ENCODE measurements at places on chromosomes 3 and 15.

- no peak for DNase-seq
These were observed 67.4 kb upstream of the UNC13C start for GRCh38 chr15:53910852-53911251.

DNA sequence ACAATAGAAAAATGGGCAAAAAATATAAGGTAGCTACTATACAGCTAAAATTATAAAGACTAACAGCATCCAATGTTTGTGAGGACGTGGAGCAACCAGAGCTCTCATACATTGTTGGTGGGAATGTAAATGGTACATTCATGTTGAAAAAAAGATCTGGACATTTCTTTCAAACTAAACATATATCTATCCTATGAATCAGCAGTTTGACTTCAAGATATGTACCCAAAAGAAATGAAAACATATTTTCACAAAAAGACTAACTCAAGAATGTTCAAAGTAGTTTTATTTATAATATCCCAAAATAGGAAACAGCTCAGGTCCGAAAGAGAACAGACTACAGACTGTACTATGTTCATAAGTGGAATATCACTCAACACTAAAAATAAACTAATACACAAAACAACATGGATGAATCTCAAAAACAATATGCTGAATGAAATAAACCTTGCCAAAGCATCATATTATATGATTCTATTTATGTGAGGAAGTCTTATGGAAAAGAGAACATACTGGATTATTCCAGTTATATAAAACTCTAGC lies 8.8 kb upstream of the TTBK2 start:
- DNase-seq: no peak

DNA sequence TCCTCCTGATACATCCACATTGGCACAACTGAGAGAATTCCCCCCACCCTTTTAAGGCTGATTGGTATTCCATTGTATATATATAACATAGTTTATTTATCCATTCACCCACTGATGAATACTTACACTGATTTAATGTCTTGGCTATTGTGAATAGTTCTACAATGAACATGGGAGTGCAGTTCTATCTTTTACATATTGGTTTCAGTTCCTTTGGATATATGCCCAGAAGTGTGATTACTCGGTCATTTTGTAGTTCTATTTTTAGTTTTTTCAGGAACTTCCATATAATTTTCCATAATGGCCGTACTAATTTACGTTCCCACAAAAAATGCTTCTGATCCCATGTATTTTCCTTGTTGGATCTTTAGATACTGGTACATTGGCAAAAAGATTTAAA lies 135.3 kb downstream of the FMN1 start:
- no peak for DNase-seq

DNA sequence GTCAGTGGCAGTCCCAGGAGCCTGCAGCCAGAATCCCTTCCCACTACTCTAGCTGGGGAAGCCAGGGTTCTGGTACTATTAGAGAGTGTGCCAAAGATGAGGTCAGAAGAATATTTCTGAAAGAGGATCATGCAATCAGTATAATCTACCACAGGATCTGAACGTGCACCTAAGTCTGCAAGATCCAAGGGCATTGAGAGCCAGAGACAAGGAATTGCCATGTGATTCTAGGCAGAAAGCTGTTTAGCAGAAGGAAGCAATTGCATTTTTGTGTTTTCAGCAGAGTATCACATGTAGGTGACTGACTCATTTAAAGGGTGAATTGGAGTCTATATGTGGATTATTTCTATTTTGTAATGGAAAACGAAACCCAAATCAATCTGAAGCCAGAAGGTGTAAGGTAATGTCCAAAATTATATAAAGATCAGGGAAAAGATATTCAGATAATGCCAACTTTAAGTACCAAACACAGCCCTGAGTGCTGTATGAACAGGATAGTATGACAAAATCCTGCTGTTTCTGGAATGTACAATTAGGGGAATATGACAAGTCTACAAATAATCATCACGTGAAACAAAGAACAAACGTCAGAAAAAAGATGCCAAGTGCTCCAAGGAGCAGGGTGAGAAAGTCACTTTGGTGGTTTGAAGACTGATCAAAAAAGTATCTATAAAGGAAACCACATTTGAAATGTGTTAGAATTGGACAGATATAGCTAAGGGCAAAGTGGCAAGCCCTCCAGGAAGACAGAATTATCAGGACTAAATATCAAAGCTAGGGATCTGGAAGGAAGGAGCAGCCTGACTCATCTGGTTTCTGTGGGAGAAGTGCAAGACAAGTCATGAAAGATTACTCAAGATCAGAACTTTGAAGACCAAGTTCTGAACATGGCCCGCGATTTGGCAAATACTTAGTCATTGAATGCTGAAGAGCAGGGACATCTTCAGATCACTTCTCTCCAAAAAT lies 1036.6 kb downstream of the NTRK3 start:
- no peak for DNase-seq

- DNase-seq: no peak
These were observed 57.6 kb downstream of the SSR3 start for GRCh38 chr3:156497326-156497725.

GRCh38 chr15:59274126-59274970 lies 67.7 kb downstream of the LDHAL6B start:
- no peak for DNase-seq

DNA sequence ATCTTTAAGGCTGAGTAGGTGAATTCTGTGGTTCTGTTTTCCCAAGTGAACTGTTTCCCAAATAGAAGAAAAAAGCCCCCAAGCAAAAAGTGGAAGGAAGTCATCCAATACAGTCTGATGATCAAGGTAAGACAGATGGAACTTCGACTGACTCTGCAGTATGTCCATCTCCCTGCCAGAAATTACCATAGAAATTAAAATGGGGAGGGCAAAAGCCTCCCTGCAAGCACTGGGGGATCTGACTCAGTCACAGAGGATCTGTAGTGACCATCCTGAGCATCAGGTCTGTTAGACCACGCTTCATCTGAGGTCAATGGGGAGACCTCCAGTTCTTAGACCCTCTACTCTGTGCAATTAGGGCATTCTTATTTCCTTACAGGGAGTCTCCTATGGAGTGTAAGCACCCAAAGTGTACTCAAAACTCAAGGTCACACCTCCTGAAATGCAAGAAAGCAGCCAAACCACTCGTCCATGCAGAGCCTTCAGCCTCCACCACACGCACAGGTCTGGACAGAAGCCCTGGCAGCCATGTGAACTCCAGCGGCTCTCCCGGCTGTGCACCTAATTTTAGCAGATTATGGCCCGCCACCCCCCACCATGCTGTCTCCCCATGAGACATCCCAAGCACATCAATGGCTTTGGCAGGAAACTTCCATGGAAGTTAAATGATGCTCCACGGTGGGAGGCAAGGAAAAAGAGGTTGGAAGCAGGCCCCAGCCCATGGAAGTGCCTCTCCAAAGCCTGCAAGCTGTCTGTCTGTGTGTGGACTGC lies 348.7 kb downstream of the NTRK3 start:
- DNase-seq: no peak

DNA sequence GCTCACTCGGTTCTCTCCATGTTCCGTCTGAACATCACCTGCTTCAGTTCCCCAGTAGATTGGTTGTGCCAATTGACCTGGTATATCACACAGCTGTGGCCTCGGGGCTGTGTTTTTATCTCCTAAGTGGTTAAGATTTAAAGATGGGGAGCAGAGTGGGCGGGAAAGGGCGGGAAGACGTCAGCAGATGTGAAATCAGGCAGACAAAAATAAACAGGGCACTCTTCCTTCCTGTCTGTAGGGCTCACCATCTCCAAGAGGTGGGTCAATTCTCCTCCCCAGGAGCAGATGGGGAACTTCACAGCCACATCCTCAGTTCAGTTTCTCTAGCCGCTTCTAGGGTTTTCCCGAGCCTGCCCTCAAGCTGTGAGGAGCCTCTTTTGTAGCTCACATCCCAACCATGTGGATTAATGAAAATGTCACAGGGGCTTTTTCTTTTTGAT lies 26.8 kb upstream of the LIMD1 start:
- peak; percentile 20 for DNase-seq

GRCh38 chr3:50355829-50356552 lies 3.3 kb downstream of the TMEM115 start:
- no peak for DNase-seq

GRCh38 chr3:134485075-134485717 lies 589 bp downstream of the ANAPC13 start:
- no peak for DNase-seq

DNA sequence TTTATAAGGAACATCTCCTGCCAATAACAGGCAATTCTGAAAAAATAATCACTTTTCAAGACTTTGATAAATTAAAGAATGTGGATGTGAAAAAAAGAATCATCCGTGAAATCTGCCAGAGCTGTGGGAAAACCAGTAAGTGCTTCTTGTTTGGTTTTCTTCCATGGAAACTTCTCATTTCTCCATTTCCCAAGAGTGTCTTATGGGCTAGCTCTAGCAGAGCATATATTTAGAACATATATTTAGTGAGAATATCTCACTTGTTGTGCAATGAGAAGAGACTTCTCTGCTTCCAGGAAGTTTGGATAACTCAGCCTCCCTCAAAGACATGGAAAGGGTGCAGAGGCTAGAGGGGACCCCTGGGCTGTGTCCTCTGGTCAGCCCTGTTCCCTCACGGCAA lies 49.9 kb downstream of the COL6A5 start:
- no peak for DNase-seq

DNA sequence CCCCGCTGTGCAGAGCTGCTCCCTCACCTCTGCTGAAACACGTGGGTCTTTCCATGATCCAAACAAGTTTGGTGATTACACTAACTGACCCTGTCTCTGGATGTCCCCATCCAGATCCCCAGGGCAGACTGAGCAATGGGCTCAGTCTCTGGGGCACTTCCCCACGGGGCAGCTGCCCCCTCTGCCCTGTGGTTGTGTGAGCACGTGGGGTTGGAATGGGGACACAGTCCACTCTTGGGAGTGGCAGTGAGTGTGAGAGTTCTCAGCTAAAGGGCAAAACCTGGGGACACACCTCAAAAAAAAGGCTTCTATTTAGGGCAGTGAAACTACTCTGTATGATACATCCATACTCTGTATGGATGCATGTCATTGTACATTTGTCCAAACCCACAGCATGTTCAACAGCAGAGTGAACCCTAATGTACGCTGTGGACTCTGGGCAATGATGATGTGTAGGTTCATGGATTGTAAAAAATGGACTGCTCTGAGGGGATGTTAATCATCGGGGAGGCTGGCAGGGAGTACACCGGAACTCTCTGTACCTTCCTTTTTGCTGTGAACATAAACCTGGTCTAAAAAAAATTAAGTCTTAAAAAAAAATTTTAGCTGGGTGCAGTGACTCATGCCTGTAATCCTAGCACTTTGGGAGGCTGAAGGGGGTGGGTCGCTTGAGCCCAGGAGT lies 49.9 kb upstream of the BLM start:
- DNase-seq: no peak

DNA sequence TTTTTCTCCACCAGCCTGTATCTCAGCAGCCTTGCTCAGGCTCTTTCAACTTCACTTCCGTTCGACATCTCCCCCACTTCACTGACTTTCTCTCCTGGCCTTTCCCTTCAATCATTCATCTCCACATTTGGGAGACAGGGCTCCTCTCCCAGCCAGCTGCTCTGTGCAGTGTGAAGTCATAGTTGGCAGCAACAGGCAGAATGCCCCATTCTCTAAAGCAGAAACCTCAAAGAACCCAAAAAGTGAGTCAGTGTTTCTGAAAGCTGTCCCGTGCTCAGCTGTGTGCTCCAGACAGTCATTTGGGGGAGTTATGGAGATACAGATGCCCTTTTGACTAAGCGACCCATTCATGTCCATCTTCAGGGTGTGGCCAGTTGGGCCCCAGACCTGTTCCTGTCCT lies 54.3 kb downstream of the NTRK3 start:
- DNase-seq: no peak

- no peak for DNase-seq
These were observed 1.0 kb downstream of the C3orf38 start for GRCh38 chr3:88150806-88151205.

DNA sequence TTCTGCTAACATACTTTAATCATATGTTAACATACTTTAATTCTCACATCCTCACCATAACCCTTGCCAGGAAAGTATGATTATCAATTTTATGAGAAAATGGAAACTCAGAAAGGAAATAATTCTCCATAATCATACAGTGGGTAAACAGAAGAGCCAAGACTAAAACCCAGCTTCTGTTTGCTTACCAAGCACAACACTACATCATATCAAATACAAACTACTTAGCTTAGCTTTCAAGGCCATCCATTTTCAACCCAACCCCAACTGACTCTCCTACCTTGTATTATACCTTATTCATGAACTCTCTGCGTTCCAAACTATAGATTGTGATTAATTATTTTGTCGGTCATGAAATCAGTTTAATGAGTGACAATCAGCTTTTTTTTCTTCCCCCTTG lies 9.0 kb downstream of the ZNF148 start:
- no peak for DNase-seq

- peak; percentile 26 for DNase-seq
These were observed 936 bp downstream of the ZXDC start for GRCh38 chr3:126474498-126475412.

DNA sequence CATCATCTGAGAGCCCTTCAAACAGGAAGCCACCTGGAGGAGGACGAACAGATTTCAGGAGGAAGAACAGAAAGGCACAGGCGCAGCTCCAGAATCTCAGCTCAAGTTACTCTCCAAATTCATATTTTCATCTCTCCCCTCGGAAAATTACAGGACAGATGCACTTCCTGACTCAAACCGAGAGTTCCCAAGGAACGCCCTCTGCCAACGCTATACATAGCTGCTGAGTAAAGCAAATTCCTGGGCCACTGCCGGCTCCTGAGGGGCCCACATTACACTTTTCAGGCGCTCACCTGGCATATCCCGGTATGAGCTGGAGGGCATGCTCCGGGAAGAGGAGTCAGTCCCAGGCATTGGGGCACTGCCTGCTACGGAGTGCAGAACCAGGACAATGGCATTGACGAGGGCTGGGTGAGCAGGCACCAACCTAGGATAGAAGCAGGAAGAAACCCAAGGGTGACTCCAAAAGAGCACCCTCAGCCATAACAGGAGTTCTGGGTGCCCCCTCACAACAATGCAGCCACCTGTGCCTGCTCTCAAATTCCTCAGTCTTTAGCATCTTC lies 11.2 kb downstream of the UBL7 start:
- no peak for DNase-seq

DNA sequence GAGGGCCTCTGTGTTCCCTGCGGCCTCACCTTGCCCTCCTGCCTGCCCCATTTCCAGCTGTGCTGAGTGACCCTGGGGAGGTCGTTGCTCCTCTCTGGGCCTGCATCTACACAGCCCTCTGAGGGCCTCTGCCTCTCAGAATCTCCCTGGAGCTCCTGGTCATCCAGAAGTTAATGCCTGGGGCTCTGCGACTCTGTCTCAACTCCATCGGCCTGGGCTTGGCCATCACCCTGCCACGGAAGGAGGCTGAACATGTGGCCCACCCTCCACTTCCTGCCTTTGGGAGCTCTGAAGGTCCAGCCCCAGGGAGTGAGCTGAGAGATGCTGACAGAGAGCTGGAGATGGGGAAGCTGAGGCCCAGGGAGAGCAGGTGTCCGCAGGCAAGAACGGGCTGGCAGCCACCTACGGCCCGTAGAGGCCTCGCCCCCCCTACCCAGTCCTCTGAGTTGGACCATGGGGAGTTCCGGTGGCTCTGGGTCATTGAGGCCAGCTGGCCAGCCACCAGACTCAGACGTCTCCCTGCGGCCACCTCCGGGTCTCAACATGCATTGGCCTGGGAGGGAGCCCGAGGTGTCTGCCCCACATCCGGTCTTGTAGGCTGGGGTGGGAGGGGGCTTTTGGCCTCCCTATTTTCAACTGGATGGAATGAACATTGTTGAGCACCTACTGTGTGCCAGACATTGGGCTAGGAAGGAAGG lies 34.2 kb downstream of the GRIP2 start:
- DNase-seq: no peak

Measured in CD4-positive, alpha-beta memory T cell (primary cell).